ENCODE measurements at places on chromosomes 1 and 21.

DNA sequence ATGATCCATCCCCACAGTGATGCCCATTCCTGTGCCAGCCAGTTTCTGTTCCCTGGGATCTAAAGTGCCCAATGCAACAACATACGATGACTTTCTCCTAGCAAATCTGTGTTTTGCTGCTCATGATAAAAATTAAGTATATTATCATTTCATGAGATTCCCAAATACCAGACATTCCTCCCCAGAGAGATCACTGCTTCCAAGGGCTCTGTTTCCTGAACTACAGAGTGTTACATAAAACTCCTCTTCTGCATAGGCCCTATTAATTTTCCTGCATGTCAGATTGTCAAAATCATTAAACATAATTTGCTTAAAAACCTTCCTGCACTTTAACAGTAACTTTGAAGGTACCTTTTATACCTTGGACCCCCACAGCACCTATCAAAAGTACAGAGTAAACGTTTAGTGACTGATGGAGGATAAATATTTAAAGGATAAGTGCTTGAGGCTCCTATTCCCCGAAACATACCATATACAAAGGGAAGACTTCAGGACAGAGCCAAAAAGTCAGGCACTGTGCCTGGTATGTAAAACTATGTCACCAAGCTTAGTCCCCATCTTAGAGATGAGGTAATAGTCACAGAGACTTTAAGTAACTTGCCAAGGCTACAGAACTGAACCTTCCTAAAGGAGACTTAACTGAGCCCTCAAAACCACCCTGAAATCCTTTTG lies 50.2 kb downstream of the SLC25A24 start:
- no peak for DNase-seq

DNA sequence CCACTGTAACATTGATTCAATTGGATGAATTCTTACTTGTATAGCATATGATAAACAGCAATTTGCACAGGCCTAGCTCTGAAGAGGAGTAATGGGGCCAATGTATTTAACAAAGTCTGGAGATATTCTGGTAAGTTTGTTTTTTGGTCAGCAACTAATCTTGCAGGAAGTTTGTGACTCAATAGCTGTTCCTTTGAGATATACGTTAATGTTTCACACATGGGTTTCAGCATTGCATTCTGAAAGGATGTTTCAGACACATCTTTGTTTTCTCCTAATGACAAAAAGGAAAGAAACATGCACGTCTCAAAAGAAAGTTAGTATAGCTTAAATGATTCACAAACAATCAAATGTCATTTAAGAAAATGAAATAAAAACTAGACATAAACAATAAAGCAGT lies 49.0 kb downstream of the LTN1 start:
- no peak for DNase-seq

DNA sequence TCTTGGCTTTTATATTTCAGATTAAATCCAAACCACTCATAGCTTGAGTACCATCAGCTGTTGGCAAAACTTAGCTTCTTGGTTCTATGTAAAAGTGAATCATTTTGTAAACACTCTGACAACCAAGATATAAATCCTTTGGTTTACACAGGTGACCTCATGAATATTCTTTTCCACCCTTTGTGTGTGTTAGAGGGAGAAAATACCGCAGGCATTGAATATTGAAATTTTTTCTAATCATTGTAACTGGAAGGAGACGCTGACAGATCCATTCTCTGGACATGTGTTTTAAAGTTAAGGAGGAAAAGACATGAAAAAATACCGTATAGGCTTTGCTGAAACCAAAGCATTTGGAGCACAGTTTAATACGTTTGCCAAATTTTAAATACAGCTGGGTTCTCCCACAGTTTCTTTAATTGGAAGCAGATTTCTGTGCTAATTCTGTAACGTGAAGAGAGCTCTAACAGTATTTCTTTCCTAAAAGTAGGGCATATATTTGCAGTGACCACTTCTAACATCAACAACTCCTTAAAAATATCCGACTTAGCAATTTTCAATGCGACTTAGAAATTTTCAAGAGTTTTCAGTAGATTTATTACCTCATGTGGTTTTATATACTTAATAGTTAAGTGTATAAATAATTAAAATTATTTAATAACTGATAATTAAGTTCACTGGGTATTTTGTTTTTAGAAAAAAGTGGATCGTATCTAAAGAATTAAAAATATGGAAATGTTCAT lies 388.2 kb downstream of the USP25 start:
- DNase-seq: no peak

GRCh38 chr1:151221616-151222015 lies 23.3 kb downstream of the PIP5K1A start:
- DNase-seq: no peak

GRCh38 chr21:44542716-44543115 lies 2.7 kb upstream of the KRTAP10-1 start:
- no peak for DNase-seq

DNA sequence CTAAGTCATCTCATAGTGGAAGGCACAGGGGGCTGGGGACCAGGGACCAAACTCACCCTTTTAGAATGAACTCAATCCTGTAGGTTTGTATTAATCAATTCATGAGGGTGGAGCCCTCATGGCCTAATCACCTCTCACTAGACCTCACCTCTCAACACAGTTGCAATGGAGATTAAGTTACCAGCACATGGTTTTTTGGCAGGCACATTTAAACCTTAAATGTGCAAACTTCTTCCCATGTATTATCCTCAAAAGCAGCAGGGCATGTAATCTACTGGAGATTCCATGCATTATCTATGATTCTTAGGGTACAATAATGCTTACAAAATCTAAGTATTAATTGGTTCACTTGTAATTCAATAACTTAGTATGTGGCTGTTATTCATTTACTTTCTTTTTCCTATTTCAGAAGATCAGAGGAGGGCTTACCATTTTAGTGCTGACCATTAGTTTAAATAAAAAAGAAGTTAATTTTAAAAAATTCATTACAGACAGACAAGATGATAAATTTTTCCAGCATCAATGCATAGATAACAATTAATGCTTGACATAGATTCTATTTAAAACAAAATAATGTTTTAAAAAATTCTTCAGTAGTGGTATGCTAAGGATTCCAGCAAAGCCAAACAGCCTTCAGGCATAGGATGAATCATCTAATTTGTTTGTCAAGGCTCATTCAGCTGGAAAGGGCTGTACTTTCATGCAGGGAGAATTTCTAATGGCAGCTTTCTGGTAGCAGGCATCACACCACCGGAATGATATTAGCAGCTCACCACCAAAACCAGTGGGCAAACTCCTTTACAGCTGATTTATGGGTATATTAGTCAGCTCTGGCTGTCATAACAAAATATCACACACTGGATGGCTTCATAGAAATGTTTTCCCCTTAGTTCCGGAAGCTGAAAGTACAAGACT lies 124.6 kb upstream of the ZNF648 start:
- no peak for DNase-seq

DNA sequence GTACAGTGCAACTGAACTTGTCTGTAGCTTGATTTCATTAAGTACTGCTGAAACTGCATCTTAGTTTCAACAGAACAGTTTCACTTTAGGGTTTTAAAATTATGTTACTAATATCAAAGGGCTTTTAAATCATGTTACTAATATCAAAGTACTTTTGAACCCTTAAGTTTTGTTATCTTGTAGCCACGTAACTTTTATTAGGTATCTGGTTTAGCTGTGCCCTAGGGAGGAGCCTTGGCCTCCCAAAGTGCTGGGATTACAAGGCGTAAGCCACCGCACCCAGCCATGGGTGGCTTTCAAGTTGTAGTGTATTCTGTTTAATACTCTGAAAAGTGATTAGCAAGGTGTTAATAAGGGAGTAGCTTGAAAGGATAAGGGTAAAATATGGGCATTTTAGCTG lies 2.0 kb downstream of the KDM4A start:
- no peak for DNase-seq

GRCh38 chr1:189769448-189769847 lies 708.2 kb downstream of the BRINP3 start:
- DNase-seq: no peak

DNA sequence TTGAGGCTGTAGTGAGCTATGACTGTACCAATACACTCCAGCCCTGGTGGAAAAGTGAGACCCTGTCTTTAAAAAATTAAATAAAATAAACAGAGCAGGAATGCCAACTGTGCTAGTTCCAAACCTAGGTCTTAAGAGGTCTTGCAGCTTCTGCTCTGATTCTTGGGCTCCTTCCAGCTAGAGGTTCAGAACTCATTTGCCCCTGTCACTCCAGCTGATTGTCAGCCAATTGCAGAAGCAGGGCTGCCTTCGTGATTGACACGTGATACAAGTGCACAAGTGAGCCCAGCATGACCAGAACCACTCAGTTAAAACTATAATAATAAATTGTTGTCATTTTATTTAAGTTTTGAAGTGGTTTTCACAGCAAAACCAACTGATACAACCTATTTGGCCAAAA lies 298.4 kb downstream of the USP25 start:
- no peak for DNase-seq

- no peak for DNase-seq
These were observed 124.5 kb downstream of the GLIS1 start for GRCh38 chr1:53614231-53615021.

DNA sequence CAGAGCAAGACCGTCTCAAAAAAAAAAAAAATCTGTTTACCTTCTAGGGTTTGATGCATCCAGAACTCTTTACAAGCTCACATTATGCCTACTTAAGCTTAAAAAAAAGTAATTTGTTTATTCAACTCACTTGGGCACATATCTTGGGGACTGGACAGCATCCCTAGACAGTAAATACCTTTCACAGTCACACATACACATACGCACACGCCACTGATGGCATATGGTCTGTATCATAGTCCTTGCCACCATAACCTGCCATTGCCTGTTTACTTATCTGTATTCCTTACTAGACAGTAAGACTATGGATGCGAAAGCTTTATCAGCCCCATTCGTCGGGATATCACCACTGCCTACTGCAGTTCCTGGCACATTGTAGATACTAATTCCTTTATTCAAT lies 446.3 kb upstream of the RGS18 start:
- DNase-seq: no peak

DNA sequence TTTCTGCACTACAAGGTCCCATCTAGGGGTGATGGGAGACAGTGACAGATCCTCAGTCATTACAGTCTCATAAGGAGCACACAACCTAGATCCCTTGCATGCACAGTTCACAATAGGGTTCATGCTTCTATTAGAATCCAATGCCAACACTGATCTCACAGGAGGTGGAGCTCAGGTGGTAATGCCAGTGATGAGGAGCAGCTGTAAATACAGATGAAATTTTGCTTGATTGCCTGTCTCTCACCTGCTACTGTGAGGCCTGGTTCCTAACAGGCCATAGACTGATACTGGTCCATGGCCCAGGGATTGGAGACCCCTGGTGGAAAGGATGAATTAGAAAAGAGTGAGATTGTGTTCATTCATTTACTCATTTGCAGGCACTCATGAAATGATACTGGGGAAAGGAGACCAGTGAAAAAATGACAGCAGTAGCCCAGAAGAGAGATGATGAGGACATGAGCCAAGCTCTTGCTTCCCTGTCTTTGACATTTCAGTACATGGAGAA lies 251.6 kb upstream of the DUSP10 start:
- DNase-seq: no peak

DNA sequence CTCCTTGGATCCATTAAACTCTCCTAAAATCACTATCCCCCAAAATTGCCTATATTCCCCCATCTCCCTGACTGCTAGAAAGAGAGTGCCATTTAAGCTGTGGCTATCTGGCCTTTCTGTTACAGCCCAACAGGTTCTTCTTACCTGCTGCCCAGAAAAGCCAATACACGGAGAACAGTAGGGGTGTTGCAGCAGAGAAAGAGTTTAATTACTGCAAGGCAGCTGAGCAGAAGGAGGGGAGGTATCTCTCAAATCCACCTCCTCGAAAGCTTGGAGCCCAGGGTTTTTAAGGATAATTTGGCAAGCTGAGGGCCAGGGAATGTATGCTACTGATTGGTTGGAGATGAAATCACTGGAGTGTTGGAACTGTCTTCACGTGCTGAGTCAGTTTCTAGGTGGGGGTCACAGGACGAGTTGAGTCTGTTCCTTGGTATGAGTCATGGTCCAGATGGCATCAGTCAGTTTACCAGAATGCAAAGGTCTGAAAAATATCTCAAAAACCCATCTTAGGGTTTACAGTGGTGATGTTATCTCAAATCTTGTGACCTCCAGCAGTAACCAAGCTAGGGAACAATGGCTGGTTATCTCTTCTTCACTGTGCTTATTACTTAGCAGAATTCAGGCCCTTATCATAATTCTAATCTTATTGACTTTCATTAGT lies 89.8 kb downstream of the SMYD3 start:
- no peak for DNase-seq

DNA sequence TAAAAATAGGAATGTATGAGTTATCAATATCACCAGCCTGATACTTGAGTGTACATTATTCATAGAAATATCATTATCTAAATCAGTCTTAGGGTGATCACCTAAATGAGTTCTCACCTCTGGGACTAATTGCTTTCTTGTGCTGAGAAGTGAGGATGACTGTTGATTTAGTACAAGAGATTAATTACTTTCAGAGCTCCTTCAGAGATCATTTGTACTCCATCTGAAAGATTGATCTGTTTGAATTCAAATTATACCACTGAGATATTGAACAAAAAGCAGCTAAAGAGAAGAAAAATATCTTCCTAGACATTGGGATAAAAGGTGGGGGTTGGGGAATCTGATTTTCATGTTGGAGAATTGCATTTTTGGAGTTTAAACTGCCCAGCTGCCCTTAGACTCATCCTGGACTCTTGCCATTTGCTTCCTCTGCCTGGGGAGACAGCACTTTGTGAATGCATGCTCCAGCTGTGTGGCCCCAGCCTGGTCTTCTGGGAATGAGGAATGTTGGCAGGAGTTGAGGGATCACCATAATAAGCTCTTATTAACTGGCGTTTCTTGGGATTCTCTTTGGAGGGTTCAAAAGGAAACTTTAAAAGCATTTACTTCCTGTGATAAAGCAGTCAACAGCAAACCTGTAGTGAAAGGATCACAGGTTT lies 19.7 kb upstream of the PGBD2 start:
- no peak for DNase-seq

Data from NCI-H510A (cell line).